Mesothelial cell of epicardium (in vitro differentiated cells): ENCODE measurements at places on chromosomes 16 and 17. TPM values are rescaled to one million over a fixed set of nuclear protein-coding genes. Genes with fewer than 3 reads are reported as not detected.

GRCh38 chr16:10663146-10663545 is 31.6 kb downstream of the TEKT5 start:
- no peak overlapping the region for H3K4me3 ChIP-seq
- H3K36me3 ChIP-seq = no peaks in the 10 kb centered on the region
- no peaks in the 10 kb centered on the region for H3K4me1 ChIP-seq
- no peak for DNase-seq

DNA sequence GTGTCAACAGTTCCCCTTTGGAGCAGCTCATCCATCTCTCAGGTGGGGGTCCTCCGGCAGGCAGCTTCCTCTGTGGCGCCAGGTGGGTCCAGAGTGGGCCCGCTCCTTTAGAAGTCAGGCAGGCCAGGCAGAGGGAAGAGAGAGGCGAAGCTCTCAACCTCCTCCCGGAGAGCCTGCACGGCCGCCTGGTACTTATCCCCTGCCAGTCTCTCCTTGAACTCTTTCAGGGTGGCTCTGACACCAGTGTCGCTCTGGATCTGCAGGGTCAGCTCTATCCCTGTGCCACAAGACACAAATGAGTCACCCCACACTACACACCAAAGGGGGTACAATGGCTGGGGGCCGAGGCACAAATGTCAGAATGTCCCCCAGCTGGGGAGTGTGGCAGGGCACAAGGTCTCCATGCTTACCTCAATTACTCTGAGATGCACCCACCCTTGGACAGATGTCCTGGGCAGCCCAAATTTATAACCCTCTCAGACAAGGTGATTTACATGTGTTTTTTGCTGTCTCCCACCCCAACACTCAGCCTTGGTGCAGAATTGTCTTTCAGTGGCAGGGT is 13.6 kb downstream of the SMCR8 start:
- no peak for DNase-seq
- H3K4me1 ChIP-seq = no peaks in the 10 kb centered on the region
- H3K27me3 ChIP-seq = no peaks in the 10 kb centered on the region
- H3K27ac ChIP-seq = peak overlapping the region; percentile 16
- H3K4me3 ChIP-seq = no peak overlapping the region

DNA sequence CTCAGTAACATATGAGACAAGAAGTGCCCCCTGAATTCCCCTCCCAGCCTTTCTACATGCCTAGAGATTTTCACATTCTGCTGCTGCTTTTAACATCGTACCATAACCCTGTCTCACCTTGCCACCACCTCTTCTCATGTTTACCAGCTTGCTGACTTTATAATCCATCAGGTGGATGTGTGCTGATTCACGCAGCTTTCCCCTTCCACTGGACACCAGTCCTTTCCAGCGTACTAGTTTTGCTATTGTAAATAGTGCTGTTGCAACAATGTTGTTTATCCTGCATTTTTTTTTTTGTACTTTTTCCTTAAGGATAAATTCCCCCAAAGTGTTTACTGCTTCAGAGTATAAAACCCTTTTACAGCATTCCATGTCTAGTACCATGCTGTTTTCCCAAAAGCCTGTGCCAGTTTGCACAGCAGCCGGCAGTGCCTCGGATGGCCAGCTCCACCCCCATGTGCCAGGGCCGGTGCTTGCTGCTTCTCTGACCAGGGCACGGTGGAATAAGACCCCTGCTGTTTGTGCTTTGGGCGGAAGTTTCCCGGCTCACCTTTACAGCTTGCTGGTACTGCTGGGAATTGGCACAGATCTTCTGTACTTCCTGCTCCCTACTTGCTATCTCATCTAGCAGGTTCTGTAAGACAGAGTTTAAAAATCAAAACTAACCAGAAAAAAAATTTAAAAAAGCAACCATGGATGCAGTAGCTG is 41.3 kb downstream of the UBN1 start:
- H3K27ac ChIP-seq = no peak overlapping the region
- H3K36me3 ChIP-seq = peaks cover 48% of the 10 kb centered on the region
- DNase-seq = no peak
- H3K4me3 ChIP-seq = no peak overlapping the region
- H3K27me3 ChIP-seq = no peaks in the 10 kb centered on the region

- no peak for DNase-seq
- H3K4me1 ChIP-seq = no peaks in the 10 kb centered on the region
- H3K4me3 ChIP-seq = no peak overlapping the region
Measured at GRCh38 chr16:82824408-82824807, 197.6 kb downstream of the CDH13 start.

IRX3 gene
- total RNA-seq = 40.3 to 45.8 TPM (median 45.2 TPM) in 3 replicates

BAIAP3 gene
- total RNA-seq = 1.3 to 2.4 TPM (median 2.3 TPM) in 3 replicates

KCNJ18 gene
- total RNA-seq = not detected in 3 replicates

ZNF747 gene
- total RNA-seq = 12.4 to 16.4 TPM (median 15.2 TPM) in 3 replicates

TPSAB1 gene
- not detected in 3 replicates for total RNA-seq
